CD4-positive, alpha-beta T cell treated with Interleukin-21 for 1 hour (primary cell): ENCODE measurements at places on chromosomes 5 and 9.

DNA sequence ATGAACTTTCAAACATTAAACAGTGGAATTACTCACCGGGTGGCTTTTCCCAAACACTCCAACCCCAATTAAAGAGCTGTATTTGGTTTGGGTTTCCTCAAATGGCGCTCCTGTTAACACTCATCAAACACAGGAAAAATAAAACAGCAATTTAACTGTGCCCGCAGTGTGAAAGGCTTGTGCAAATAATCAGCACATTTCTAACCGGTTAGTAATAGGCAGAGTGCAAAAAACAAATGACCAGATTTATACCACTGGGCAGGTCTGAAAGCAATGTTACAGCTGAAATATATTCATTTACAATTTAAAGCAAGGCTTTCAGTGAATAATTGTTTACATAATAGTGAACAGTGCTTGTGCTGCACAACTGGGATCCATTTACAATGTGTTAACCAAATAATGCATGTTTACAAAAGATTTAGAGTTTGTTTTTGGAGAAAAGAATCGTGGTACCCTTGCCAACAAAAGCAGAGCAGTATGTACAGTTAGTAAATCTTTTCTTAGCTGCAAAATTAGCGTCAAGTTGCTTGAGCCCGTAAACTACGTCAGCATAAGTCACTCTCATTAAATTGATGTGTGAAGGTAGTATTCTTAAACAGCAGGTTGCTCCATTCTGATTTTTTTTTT is 662.9 kb upstream of the ZNF608 start:
- no peak for DNase-seq

- no peak for DNase-seq
Observed at GRCh38 chr9:133026426-133026825, 4.4 kb upstream of the GTF3C5 start.

DNA sequence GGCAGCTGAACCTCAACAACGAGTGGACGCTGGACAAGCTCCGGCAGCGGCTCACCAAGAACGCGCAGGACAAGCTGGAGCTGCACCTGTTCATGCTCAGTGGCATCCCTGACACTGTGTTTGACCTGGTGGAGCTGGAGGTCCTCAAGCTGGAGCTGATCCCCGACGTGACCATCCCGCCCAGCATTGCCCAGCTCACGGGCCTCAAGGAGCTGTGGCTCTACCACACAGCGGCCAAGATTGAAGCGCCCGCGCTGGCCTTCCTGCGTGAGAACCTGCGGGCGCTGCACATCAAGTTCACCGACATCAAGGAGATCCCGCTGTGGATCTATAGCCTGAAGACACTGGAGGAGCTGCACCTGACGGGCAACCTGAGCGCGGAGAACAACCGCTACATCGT is 12.4 kb upstream of the PHYHD1 start:
- no peak for DNase-seq

DNA sequence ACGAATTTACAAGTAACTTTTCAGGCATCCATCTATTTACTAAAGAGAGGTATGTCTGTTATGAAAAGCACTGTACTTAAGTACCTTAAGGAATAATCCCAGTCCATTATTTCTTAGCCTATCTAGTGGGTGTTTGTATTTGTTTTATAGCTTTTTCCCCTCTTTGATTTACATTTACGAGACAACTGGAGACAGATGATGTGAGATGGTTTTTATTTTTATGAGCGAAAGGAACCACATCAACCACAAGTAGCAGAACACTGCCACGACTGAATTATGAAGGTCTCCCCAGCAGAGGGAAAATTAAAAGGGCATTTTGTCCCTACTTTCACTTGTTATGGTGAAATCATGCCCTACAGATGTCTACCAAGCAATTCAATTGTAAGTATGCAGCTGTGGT is 357.8 kb downstream of the NFIB start:
- DNase-seq, result no peak

DNA sequence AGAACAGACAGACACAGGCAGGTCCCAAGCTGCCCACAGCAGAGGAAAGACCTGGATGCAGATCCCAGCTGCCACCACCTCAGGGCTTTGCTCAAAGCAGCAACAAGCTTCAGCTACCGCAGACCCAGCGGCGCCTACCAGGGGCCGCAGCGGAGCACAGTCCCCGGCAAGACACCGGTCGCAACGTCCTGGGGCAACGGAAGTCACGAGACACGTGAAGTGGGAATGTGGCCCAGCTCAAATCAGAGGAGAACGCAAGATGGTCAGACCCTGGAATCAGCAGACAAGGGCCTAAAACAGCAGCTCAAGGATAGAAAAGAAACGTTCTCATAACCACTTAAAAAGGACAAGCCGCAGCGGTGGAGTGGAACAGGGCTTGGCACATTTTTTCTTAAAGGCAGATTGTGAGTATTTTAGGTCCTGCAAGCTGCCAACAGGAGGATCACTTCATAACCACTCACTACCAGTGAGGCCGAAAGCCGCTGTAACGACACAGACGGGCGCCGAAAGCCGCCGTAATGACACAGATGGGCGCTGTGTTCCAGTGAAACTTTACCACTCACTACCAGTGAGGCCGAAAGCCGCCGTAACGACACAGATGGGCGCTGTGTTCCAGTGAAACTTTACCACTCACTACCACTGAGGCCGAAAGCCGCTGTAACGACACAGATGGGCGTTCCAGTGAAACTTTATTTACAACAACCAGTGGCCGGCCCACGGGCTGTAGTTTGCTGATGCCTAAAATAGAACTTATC is 21.7 kb downstream of the SLC9A3 start:
- no peak for DNase-seq

- DNase-seq, result no peak
Observed at GRCh38 chr5:54689411-54690251, 172.1 kb downstream of the SNX18 start.
